Suprapubic skin (tissue), 4 donors: ENCODE measurements at places on chromosomes 4 and X. TPM values are rescaled to one million over a fixed set of nuclear protein-coding genes. Genes with fewer than 3 reads are reported as not detected.

SLC4A4 gene
- 0.30 TPM for total RNA-seq

MXRA5 gene
- total RNA-seq: 14.5 TPM

RAPGEF2 gene
- 46.1 TPM for total RNA-seq

DNA sequence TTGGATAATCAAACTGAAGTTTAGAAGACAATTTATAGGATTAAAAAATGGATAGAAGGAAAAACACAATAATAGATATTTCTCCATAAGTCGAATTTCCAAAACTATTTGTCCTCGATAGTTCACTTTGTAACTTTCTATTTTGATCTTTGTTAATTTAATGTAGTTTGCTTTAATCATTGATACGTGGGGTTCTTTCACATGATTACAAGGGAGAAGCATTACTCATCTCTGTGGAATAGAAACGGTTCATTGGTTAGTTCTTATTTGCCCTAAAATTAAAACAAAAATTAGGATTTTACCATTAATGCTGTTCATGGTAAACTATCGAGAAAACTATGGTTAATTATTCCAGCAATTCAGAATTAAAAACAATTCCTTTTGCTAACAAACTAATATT, 2.1 kb downstream of the TET2 start:
- no peak for DNase-seq

DNA sequence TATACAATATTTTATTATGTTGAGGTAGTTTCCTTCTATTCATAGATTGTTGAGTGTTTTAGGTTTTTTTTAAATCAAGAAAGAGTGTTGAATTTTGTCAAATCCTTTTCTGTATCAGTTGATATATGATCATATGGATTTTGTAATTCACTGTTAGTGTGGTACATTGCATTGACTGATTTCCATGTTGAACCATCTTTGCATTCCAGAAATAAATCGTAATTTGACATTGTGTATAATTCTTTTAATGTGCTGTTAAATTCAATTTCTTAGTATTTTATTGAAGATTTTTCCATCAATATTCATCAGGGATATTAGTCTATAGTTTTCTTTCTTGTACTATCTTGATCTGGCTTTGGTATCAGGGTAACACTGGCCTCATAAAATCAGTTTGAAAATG, 103.8 kb downstream of the LRBA start:
- no peak for DNase-seq

GRCh38 chr4:94814237-94814636, 56.5 kb downstream of the BMPR1B start:
- DNase-seq: no peak

GRCh38 chr4:53076374-53076958, 214.3 kb downstream of the RASL11B start:
- no peak for DNase-seq

GRCh38 chrX:27446423-27446822, 16.7 kb downstream of the PPP4R3C start:
- DNase-seq: no peak

- no peak for DNase-seq
Observed at GRCh38 chrX:104166735-104167436, 633 bp downstream of the FAM199X start.

- no peak for DNase-seq
Observed at GRCh38 chrX:153820601-153821000, 9.7 kb downstream of the PDZD4 start.

DNA sequence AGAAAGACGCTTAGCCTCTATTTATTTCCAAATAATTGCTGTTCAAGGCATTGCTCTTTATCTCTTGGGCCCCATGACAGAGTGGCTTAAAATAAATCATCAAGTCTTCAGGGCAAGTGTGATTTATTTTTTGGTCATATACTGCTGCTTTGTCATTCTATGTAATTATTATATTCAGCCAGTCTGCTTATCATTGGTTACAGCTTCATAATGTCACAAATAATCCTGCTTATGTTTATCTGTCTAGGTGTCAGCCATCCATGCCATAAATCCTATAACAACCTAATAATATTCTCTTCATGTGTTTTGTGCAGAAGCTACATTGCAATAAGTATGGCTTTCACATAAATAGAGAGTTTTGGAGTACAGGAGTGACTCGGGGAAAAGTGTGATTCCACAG, 41.0 kb downstream of the HHIP start:
- no peak for DNase-seq

DNA sequence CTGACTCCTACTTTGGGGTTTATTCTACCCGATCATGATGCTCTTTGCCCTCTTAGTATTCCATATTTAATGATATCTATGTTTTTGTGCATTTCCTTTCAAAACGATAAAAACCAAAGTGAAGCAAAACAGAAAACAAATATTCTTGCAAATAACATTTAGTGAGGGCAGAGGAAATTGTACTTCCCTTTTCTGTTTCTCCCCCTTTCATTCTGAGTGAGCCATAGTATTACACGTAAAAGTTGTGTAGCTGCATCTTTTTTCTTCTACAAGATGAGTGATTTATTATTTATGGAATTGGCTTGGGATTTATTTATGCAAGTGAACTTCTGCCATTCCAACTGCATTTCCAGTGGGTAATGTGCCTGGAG, 109.9 kb downstream of the AFF2 start:
- DNase-seq: no peak

- DNase-seq: no peak
Observed at GRCh38 chrX:9569876-9570301, 105.0 kb downstream of the TBL1X start.

- no peak for DNase-seq
Observed at GRCh38 chr4:98193459-98194105, 50.3 kb upstream of the STPG2 start.
